ENCODE measurements at places on chromosomes 11 and 22.

- no peak for DNase-seq
Measured at GRCh38 chr11:125071435-125071834, 8.3 kb downstream of the SLC37A2 start.

GRCh38 chr11:20015101-20015500, 145.2 kb downstream of the DBX1 start:
- peak; percentile 43 for DNase-seq

- no peak for DNase-seq
Measured at GRCh38 chr11:123211149-123211852, 16.3 kb upstream of the CLMP start.

DNA sequence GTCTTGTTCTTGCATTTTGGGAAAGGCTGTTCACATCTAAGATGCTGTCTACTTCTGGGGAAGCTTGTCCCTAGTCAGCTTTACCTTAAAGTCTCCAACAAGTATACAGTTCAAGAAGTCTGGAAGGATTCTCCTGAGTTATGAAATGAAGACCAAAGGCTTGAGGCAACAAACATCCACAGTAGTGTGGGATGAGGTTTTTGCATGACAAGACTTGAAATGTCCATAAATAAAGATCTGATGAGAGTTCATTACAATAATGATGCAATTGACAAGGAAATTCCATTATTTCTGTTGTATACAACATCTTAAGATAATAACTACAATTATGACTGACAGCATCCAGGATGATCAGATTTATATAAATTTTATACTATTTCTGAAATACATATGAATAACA, 21.3 kb upstream of the KDM4E start:
- DNase-seq, result no peak

GRCh38 chr11:57480409-57481137, 20.2 kb downstream of the RTN4RL2 start:
- peak; percentile 43 for DNase-seq

DNA sequence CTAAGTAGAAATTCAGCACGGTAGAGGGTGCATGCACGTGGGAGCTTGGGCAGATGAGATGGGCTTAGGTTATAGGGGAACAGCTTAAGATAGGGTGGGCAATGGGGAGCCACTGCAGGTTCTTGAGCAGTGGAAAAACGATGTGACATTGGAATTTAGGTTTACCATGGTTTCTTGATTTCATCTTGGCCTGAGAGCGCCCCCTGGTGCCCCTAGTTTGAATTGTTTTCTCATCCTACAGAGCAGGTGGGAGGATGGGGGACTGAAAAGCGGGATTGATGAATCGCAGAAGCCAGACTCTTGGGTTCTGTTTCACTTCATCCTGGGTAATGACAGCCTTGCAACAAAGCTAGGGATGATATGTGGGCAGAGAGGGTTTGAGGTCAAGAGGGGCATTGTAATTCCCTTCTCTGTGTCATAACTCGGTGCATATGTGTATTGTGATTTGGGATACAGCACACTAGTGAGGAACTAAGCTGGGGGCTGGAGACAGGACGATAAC, 6.7 kb upstream of the MCAM start:
- peak; percentile 93 for DNase-seq

- DNase-seq, result peak; percentile 76
Measured at GRCh38 chr11:36257351-36257750, 31.9 kb downstream of the COMMD9 start.

DNA sequence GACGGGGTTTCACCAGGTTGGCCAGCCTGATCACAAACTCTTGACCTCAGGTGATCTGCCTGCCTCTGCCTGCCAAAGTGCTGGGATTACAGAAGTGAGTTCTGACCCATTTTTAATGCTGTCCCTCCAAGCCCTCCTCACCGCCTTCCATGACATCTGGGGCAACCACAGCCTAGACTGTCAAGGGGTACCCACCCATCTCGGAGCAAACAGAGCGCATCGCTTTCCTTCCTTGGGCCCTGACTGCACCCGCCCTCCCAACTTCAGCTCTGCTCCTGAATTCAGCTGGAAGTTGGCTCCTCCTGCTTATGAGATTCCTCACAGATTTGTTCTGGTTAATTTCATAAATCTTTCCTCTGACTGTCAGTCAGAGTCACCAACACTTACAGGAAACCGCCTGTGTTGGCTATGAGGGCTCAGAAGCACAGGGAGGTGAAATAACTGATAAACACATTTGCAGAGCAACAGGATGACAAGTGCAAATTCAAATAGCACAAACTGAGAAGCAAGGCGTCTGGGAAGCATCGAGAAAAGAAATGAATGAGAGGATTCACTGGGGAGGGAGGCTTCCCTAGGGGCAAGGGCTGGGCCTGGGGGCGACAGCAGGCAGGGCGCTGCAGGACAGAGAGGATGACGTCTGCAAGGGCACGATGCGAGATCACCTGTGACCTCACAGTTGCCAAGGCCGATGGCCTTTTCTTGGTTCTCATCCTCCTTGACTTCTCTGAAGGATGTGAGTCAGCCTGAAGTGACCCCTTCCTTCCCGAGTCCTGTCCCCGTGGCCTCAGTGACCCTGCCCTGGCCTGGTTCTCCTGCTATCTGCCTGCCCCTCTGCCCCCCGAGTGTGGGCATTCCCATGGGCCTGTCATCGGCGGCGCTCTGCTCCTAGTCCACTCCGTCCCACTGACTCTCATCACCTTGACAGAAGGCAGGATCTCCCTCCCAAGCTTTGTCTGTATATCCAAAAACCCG, 6.1 kb downstream of the IFT27 start:
- no peak for DNase-seq

DNA sequence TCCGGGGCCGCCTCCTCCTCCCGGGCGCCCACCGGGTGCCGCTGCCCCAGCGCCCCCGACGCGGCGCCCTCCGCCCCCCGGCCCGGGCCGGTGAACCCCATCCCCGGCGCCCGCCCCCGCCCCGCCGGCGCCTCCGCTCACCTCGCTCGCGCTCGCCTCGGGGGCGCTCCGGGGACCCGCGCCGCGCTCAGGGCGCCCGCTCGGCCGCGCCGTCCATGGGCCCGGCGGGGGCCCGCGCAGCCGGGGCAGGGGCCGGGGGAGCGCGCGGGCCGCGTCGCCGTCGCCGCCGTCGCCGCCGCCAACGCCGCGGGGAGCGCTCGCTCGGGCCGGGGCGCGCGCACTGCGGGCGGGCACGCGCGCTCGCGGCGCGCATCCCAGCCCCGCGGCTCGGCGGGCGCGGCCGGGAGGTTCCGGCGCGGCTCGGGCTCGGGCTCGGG, 293 bp downstream of the DUSP8 start:
- no peak for DNase-seq

DNA sequence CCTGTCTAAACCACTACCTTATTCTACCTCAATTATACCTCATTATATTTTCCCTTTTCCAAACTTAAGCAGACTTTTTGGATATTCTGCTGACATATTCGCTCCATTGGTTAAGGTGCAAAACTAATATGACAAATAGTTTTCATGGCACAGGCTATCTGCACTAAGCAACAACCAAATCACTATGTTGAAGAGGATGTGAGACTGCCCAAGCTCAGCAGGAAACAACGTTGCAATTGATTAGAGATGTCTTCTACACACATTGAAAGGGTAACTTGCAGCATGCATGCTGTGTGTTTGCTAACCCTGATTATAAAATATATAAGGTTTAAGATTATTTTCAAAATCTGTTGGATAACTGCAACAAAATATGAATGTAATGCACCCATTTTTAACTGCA, 61.6 kb downstream of the STK33 start:
- no peak for DNase-seq

DNA sequence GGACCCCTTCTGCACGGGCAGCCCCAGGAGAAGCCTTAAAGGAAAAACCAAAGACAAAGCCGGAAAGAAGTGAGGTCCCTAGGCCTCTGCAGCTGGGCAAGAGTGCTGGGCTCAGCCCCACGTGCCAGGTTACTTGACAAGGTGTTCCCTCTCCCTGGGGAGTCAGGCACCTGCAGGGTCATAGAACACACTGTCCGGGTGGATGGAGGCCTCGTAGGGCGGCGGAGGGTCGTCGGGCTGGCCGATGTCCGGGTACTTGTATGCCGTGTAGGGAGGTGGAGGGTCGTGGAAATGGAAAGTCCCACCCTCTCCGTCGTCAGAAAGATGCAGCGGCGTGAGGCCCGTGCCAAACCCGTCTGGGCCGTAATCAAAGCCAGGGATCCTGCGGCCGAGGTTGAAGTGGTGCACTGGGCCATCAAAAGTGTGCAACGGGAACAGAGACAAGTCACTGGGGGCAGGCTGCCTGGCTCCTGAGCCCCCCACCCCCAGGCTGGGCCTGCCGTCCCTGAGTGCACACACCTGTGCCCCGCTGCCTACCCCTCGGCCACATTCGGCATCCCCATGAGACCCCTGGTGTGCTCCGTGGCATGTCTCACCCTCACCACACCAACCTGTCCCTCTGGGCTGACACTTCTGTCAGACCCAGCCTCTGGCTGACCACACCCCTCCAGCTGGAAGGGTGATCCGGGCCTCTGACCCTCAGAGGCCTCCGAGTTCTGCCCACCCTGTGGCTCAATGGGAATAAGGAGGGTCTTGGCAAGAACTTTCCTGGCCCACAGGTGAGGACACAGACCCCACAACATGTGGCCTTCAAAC, 81.1 kb downstream of the DGCR2 start:
- DNase-seq, result no peak

- DNase-seq, result peak; percentile 66
Measured at GRCh38 chr11:76609736-76610370, 60.7 kb downstream of the LRRC32 start.
